ENCODE measurements at places on chromosomes 1 and 21.

DNA sequence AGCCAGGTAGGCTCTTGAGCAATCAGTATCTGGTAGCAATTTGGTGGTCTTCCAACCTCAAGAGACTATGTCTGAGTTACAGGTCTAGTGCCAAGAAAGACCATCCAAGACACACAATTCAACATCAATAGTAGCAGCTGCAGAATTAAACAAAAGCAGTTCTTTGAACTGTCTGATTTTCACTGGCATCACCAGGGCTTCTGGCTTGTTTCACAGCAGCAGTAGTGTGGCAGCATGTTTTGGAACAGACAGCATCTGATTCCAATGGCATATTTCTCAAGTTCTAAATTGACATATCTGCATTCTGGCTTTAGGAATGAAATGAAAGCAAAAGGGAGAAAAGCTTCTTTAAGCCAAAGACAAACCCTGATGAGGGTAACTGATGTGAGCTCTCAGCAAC lies 334.7 kb upstream of the PRMT6 start:
- no peak for DNase-seq

GRCh38 chr1:39836595-39837110 lies 46.7 kb downstream of the TRIT1 start:
- DNase-seq, result no peak

- DNase-seq, result no peak
Measured at GRCh38 chr1:43253173-43253572, 16.6 kb upstream of the TMEM125 start.

DNA sequence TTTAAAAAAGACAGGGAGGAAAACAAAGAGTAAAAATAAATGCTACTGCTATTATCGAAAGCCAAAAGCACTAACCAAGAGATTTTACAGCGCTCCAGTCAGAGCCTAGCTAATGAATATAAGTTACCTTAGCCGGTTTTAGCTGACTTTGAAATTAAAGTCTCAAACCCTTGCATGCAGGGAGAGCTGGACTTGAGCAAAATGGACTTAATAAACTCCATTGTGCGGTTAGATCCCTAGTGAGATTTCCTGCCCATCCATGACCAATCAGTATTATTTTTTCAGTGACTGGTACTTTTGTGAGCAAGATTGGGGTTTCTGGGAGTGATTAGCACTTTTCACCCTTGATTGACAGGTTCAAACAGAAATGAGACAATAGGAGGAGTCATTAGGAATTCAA lies 333.4 kb upstream of the ADGRL2 start:
- no peak for DNase-seq

DNA sequence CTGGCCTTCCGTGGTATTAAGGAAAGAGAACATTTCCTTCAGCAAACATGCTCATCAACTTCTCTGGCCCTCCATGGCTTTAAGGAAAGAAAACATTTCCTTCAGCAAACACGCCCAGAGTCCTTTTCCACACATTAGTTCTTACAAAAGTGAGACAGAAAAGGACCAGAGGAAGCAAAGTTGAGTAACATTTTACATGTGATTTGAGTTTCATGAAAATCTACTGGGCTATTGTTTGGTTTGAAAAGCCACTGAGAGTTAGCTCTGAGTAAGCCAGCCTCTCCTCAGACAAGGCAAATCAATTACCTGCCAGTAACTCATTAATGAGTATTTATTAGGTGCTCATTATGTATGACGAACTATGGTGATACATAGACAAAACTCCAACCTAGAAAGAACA lies 78.0 kb downstream of the NID1 start:
- peak; percentile 96 for DNase-seq

DNA sequence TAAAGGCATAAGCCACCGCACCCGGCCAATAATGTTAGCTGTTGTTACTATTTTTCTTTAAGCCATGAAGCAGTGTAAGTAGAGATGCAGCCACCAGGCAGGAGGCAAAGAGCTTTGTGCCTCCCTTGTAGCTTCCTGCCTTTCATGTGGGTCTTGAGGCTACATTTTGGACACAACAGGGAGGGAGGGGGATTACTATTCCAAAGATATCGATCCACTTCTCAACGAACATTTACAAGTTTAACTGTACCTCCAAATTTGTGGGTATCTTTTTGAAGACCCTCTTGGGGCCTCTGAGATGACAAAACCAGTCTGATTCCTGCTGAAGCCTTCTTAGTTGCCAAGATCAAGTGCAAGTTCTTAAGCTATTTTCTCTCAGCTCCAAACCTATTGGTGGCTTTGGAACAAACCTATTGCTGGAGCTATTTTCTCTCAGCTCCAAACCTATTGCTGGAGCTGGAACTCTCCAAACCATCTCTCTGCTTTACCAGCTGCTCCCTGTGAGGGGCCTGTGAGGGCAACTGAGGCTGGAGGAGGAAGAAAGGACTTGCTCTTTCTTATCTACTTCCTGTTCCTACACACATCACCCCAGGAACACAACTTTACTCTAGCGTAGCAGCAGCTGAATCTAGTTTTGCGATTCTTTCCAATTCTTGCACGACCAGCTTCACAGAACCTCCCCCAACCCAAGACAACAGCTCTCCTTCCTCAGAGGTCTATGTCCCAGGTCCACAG lies 16.1 kb upstream of the RCAN3 start:
- DNase-seq, result no peak

DNA sequence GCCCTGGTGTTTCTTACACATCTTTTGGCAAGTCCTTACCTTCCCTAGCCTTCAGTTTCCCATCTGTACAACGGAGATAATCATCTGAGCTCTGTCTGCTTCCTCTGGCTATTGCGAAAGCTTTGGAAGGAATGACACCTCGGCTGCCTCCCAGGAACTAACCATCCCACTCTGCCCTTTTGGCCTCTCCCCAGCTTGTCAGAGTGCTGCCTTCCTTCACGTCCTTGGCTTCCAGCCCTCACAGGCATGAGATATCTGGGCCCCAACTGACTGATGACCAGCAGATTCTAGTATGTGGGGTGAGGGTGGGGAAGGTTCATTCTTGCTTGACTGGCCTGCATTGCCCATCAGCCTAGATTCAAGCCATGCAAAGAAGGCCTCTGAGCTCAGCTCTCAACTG lies 253.1 kb upstream of the FGGY start:
- no peak for DNase-seq

DNA sequence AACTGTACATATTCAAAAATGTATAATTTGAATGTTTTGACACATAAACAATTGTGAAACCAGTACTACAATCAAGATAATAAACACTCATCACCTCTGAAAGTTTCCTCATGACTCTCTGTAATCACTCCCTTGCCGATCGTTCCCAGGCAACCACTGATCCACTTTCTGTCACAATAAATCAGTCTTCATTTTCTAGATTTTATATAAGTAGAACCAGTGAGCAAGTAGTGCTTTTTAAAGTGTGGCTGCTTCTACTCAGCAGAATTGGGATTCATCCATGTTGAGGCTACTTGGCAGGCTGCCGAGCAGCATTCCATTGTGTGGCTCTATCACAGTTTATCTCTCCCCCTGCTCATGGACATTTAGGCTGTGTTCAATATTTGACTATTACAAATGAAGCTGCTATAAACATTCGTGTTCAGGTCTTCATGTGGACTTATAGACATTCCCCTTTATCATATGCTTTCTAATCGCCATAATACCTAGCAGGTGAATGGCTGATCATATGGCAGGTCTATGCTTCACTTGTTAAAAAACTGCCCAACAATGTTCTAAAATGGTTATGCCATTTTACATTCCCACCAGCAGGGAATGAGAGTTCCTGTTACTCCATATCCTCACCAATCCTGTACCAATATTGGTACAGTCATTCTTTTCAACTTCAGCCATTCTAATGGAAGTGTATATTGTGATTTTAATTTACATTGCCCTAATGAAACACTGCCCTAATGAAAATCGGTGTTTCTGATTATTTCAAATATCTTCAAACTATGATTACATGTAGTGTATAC lies 20.5 kb downstream of the TEX38 start:
- no peak for DNase-seq

GRCh38 chr1:116911188-116911553 lies 1.5 kb downstream of the PTGFRN start:
- no peak for DNase-seq

DNA sequence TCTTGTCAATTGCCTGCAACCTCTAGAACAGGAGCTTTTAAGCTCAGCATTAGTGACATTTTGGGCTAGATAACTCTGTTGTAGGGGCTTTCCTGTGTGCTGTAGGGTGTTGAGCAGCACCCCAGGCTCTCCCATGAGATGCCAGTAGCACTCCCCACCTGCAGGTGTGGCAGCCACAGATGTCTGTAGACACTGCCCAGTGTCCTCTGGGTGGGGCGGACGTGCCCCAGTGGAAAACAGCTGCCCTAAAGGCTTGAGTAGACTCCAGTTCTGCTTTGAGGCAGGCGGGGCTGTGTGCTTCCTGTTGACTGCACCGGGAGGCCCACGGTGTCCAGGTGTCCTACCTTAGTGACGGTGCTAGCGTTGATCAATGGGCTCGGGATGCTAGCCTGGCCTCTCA lies 16.9 kb upstream of the PWP2 start:
- no peak for DNase-seq

DNA sequence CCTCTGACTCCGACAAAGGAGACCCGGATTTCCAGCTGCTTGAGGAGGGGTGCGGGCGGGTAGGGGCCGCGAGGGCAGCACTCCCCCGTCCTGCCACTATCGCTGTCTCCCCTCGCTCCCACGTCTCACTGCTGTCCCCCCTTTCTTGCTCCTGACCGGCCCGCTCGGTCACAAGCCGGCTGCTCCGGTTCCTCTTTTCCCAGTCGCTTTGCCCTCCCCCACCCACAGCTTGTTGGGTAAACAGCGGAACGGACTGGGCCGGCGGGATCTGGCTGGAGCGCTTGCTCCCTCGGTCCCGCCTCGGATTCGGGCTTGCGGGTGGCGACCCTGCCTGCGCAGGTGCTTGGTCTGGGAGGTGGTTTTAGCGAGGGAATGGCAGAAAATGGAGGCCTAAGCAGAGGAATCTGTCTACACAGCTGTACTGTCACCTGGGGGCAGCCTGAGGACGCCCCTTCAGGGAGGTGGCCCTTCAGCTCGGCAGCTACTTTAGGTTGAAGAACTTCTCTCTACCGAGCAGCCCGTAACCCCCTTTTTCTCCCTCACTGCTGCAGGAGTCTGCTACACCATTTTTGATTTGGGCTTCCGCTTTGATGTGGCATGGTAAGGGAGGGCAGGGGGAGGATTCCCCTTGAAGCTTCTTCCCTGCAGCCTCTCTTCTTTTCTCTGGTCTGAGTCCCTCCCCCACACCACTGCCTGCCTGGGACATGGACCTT lies 645 bp downstream of the ATP6V0B start:
- peak; percentile 35 for DNase-seq

GRCh38 chr1:3011631-3012455 lies 9.4 kb upstream of the ACTRT2 start:
- DNase-seq, result no peak

DNA sequence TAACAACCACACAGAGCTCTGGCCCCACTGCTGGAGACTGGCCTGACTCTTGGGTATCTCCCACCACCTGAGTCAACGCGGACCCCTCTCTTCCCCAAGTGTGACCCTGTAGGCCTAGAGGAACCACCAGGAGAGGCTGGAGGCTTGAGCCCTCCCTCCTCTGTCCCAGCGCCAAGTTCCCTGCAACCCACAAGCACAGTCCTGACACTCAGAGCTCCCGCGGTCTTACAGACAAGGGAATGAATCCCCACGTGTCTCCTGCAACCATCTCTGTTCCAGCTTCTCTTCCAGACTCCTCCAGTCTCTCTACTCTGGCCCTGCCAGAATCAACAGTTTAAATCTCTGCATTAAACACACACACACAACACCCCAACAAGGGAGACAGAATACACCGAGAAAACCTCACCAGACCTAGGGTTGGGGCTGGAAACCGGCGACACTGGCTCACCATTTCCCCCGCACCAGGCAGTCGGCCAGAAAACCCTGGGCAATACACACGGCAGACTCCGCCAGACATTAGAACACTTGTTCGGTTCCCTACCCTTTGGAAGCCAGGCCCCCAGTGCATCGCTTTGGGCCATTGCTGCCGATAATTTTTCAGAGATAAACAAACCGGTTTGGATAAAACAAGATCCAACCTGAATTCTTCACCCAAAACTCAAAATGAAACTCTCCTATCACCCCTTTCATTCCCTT lies 21.7 kb downstream of the CASZ1 start:
- no peak for DNase-seq

GRCh38 chr21:38931291-38931690 lies 125.6 kb downstream of the ETS2 start:
- DNase-seq, result no peak

- no peak for DNase-seq
Measured at GRCh38 chr1:168098534-168099320, 38.0 kb downstream of the GPR161 start.

- DNase-seq, result no peak
Measured at GRCh38 chr1:183582021-183582713, 8.1 kb downstream of the NCF2 start.

DNA sequence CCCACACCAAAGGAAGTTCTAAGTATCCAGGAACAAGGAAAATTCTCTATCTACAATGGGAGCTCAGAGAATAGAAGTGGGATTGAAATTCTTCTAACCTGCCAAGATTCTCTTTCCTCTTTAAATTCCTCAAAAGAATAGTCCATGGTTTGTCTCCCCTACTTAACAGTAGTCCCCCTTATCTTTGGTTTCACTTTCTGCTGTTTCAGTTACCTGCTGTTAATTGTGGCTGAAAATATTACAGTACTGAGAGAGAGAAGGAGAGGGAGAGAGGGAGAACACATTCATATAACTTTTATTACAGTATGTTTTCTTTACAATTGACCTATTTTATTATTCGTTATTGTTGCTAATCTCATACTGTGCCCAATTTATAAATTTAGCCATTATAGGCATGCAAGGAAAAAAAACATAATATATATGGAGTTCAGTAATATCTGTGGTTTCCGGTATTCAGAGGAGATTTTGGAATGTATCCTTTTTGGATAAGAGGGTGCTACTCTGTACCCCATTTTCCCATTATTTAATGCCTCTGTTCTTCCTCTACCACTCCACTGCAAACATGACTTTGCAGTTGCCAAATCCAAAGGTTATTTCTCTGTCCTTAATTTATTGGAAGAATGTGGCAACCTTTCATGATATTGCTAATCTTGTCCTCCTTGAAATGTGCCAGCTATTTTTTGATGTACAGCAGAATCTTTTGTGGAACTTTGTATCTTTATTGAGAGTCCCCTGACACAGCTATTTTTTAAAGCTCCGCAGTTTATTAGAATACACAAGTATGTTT lies 68.0 kb downstream of the USP25 start:
- DNase-seq, result no peak

All from endothelial cell of umbilical vein (primary cell).